HepG2 (cell line): ENCODE measurements at places on chromosomes 1 and 21. TPM values are rescaled to one million over a fixed set of nuclear protein-coding genes. Genes with fewer than 3 reads are reported as not detected.

Gene OR2M2
- total RNA-seq: not detected in 2 replicates

Gene RIMS3
- total RNA-seq: 5.4 TPM in 2 replicates

Gene TNFRSF9
- 0.07 TPM in 2 replicates for total RNA-seq

Gene FCAMR
- not detected in 2 replicates for total RNA-seq

Gene CYB561D1
- 3.9 and 4.1 TPM in 2 replicates for total RNA-seq

Gene CFAP74
- total RNA-seq: 0.27 TPM in 1 of 2 replicates, not detected in the other

Gene LCE2C
- not detected in 2 replicates for total RNA-seq

Gene TACSTD2
- not detected in 2 replicates for total RNA-seq

Gene ACTN2
- total RNA-seq: 0.04 and 0.25 TPM in 2 replicates

Gene CFHR1
- total RNA-seq: not detected in 2 replicates

Gene DMBX1
- not detected in 2 replicates for total RNA-seq

Gene TTC22
- not detected in 2 replicates for total RNA-seq

Gene CYP4X1
- total RNA-seq: 0.07 TPM in 1 of 2 replicates, not detected in the other

Gene HPCA
- total RNA-seq: not detected in 2 replicates

Gene OR2AK2
- total RNA-seq: not detected in 2 replicates

Gene RNU1-1
- total RNA-seq: 859 and 11,018 TPM in 2 replicates

Gene SMCP
- total RNA-seq: not detected in 2 replicates

Gene ILDR2
- total RNA-seq: 0.04 and 0.17 TPM in 2 replicates

Gene VWA5B1
- not detected in 2 replicates for total RNA-seq

Gene DNASE2B
- total RNA-seq: not detected in 2 replicates

Gene FCRL5
- total RNA-seq: not detected in 2 replicates

Gene SPATA17
- 1.6 and 1.7 TPM in 2 replicates for total RNA-seq

Gene S100A5
- not detected in 2 replicates for total RNA-seq

Gene CAMK2N1
- total RNA-seq: 38.6 and 44.3 TPM in 2 replicates

Gene HAO2
- total RNA-seq: 0.09 TPM in 1 of 2 replicates, not detected in the other

Gene HFM1
- total RNA-seq: 0.29 and 1.4 TPM in 2 replicates

Gene ADGRL4
- not detected in 2 replicates for total RNA-seq

Gene CNIH3
- 0.55 and 1.1 TPM in 2 replicates for total RNA-seq

Gene FMN2
- not detected in 2 replicates for total RNA-seq

Gene TMEM240
- total RNA-seq: not detected in 2 replicates

Gene REN
- total RNA-seq: not detected in 2 replicates

Gene BNIPL
- 0.20 and 0.40 TPM in 2 replicates for total RNA-seq

Gene SYPL2
- total RNA-seq: 0.24 and 0.25 TPM in 2 replicates

Gene NIT1
- total RNA-seq: 30.0 and 31.0 TPM in 2 replicates

Gene CNR2
- total RNA-seq: not detected in 2 replicates

Gene ZRANB2
- 42.8 and 43.0 TPM in 2 replicates for total RNA-seq

Gene EPHA10
- total RNA-seq: 0.08 and 0.58 TPM in 2 replicates

Gene CORT
- 0.62 TPM in 1 of 2 replicates, not detected in the other for total RNA-seq

Gene RCSD1
- not detected in 2 replicates for total RNA-seq

Gene ANGPTL1
- total RNA-seq: 2.2 and 2.9 TPM in 2 replicates

Gene TSSK3
- 0.62 and 1.0 TPM in 2 replicates for total RNA-seq

Gene CFAP45
- total RNA-seq: not detected in 2 replicates

Gene IL12RB2
- total RNA-seq: not detected in 2 replicates

Gene WDR64
- not detected in 2 replicates for total RNA-seq

Gene SLC25A34
- 0.13 TPM in 1 of 2 replicates, not detected in the other for total RNA-seq

Gene WLS
- not detected in 2 replicates for total RNA-seq

Gene OR2M3
- total RNA-seq: not detected in 2 replicates

Gene KIF17
- total RNA-seq: 0.24 and 0.25 TPM in 2 replicates

Gene FCGR2B
- total RNA-seq: not detected in 2 replicates

Gene S100PBP
- total RNA-seq: 26.1 and 28.4 TPM in 2 replicates

Gene PRAMEF10
- not detected in 2 replicates for total RNA-seq
